ENCODE measurements at places on chromosomes 6 and 20.

DNA sequence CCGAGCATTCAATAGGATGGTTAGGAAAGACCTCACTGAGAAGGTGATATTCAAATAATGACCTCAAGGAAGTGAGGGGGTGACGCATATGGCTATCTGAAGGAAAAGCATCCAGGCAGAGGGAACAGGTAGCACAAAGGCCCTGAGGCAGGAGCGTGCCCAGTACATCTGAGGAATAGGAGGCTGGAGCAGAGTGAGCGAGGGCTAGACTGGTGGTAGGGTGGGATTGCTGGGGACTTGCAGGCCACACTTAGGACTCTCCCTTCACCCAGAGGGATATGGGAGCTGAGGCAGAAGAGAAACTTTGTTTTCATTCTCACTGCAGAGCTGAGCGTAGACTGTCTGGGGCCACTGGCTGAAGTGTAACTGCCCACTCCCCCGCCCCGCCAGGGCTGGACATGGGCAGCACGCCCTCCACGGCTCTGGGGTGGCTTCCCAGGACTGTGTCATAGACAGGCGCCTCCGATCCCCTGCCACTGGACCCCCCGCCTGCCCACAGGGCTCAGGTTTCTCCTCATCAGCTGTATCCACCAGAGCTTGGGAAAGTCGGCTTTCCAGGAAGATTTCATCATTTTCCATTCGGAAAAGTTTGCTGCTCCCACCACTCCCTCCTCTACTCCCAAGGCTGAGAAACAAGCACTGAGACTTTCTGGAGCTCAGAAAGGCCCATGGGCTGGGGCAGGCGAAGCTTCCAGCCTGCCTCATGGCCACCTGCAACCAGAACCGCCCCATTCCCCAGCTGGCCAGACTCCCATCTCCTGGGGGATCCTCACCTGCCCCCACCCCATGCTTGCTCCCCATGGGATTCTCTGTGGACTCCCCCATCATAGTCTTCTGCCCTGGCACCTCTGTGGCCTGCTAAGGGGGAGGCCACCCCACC is 142.6 kb downstream of the MRPL14 start:
- DNase-seq = no peak

DNA sequence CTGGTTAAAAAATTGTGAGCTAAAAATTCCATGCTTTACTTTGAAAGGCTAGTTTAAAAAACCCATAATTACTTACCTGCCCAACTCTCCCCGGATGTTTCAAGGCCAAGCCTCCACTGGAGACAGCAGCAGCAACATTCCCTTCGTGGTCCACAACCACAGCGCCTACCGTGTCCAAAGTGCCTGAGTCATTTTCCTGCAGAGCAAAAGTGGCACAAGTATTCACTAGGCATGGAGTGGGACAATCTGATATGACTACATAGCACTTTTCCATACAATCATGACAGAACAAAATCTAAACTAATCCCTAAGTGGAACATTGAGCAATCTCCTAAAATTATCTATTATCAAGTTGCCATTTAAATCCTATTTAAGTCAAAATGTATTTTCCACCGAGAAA is 104.8 kb downstream of the TASP1 start:
- no peak for DNase-seq

- no peak for DNase-seq
These were observed 13.8 kb downstream of the ADRM1 start for GRCh38 chr20:62316331-62317166.

GRCh38 chr6:107711412-107712236 is 112.5 kb downstream of the SCML4 start:
- DNase-seq = no peak

DNA sequence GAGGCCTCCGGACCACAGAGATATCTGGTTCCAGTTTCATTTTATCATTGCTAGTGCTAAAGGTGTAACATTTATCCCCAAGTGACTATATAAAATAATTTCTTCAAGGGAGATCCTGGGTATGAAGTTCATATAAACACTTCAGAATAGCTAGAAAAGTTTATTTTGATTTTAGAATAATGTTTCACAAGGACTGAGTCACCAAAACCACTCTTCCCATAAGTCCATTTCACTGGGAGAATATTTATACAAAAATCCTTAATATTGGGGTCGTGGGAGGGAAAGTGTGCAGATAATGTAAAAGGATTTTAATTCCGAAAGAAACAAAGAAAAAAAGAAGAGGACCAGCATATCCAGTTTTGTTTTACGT is 128.1 kb downstream of the ISM1 start:
- no peak for DNase-seq

DNA sequence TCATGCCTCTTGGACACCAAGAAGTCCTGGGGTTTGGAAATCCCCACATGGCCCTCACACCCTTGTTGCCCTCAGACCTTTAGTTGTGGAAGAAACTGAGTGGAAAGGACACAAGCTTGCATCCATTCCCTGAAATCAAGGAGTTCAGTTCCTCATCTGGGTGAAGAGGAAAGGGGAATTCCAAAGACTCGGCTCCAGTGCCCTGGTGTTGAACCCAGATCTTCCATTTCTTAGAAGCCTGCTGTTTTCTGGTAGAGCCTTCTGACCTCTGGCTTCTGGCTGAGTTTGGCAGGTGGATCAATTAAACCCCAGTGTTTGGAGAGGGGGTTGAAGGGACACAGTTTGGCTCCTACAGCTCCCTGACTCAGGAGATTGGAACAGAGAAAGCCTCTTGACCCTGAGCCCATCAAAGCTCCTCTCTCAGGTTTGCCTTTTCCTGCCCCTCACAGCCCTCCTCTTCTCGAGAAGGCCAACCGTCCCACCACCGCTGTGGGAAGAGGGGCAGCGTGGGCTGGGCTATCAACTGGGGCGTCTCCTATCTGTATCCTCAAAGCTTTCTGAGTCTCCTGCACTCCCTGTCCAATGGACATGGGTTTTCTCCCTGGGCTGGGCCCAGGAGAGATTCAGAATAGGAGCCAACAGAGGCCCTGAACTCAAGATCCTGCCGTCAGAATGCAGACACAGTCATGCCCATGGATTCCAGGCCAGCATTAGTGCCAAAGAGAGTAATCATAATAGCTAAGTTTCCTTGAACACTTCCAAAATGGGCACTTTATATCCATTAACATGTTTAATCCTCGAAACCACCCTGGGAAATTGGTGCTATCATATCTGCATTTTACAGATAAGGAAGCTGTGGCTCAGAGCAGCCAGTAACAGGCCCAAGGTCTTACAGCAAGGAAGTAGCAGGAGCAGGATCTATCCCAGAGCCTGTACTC is 146.2 kb downstream of the VEGFA start:
- DNase-seq = no peak

GRCh38 chr6:128525406-128525805 is 5.0 kb upstream of the PTPRK start:
- no peak for DNase-seq

DNA sequence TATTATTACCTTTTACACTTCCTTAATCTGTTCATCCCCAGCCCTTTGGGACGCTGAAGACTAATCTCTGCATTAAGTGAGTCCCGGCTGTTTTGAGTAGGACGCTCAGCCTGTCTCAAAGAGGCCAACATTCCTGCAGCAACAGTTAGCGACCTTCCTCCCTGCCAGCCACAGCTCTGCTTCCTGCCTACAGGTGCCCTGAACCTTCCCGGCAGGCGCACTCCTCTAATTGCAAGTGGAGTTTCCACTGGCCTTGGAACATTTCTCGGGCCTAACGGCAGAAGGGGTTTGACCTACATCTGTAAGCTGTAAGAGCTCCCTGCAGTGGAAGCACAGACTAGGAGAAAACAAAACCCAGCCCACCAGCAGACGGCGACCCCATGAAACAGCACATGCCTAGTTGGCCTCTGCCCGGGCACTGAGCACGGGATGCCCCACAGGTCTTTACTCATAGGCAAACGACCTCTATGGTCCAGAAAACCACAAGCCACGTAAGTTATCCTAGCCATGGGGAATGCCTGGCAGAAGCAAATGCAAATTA is 137.9 kb downstream of the DTNBP1 start:
- DNase-seq = no peak

- DNase-seq = no peak
These were observed 13.5 kb downstream of the PTPN1 start for GRCh38 chr20:50523552-50524167.

- no peak for DNase-seq
These were observed 19.7 kb downstream of the NPEPL1 start for GRCh38 chr20:58712151-58712791.

DNA sequence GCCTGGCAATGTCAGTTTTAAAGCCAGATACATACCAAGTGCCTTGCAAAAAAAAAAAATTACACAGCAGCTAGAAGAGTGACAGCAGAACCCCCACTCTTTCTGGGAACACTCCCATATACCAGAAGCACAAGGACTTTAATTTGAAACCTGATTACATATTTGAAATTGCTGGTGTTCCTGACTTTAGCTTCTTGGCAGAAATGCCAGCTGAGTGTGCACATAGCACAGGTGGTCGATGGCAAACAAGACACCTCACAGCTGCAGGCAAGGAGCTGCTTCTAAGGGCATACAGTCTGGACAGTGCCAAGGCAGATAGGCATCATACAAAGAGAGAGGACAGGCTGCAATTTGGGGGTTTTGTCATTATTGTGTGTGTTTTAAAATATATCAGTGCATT is 150.7 kb upstream of the SGK1 start:
- DNase-seq = no peak

DNA sequence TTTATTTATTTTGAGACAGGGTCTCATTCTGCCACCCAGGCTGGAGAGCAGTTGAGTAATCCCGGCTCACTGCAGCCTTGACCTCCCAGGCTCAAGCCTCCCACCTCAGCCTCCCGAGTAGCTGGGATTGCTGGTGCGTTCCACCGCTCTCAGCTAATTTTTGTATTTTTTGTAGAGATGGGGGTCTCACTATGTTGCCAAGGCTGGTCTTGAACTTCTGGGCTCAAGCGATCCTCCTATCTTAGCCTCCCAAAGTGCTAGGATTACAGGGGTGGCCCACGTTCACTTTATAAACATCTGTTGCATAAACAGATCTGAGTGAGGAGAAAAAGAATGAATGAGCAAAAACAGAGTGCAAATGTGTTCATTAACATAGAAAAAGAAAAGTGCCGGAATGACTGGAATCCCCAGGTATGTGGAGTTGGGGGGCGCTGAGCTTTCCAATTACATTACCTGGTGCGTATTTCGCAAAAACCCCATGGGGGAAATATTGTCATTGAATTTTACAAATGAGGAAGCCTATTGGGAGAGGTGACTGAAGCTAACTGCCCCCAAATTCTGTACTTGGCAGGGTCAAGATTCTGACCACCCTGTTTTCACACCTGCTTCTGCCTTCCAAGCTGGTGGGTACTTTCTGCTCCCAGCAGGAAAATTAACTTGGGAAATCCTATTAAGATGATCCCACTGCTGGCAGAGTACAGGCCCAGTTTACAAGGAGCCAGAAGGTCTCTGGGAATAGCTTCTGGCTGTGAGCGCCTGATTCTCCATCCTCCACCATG is 207.7 kb upstream of the JARID2 start:
- DNase-seq = no peak

DNA sequence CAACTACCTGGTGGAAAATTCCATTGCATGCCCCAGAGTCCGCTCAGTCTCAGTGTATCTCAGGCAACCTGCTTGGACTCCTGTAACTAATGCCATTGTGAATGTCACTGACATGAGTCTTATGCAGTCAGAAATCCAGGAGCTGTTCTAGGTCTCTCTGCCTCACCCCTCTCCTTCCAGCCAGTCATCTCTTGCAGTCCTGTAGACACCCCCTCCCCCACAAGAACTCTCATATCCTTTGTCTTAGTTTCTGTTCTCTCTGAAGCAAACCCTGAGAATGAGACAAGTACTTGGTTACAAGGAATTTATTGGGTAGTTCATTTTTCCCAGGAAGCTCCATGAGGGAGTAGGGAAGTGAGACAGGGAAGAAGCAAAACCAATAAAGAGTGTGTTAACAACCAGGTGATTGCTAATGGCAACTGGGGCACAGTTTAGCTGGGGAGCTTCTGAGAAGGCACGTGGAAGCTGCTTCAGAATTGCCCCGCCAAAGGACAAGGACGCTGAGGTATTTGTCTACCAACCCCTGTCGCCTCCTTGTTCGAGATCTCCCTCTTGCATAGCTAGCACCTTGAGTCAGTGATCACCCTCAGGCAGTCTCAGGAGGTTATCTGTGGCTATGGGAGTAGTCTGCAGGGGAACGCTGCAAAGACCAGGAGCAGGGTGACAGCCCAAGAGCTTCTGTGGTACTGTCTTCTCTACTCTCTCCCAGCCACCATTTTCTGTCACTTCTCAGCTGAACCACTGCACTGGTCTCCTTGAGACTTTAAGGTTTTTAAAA is 911.4 kb upstream of the FLRT3 start:
- no peak for DNase-seq

GRCh38 chr20:32980131-32980941 is 23.9 kb downstream of the SUN5 start:
- no peak for DNase-seq

All from activated T-helper 1 cell treated with Interleukin-2 at 50 U/mL for 16 hours (primary cell).